ENCODE measurements at places on chromosomes 1 and 21.

DNA sequence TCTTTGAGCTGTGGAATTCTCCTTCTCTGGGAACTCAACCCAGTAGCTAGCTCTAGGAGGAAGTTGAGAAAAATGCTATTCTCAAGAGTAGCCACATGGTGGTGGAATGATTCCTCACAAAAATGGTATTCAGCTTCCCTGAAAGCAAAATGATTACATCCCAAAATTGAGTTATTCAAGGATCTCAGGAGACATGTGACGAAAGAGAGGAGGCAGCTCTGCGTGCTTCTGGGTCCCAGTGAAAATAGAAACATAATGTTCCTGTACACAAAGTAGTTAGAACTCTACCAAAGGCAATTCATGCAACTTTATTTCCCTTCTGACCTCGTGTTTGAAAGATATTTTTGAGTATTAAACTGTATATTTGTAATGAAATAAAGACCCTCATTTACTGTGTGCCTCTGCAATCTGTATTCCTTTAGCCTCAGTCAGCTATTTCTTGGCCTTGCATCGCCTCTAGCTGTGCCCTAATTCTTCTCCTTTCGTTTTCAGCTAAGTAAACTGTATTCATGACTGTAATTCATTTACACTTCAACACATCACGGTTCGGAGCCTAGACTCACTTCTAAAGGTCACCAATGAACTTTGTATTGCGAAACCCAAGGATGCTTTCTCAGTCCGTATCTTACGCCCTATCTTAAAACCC is 167.3 kb downstream of the FASLG start:
- peak; percentile 16 for DNase-seq

DNA sequence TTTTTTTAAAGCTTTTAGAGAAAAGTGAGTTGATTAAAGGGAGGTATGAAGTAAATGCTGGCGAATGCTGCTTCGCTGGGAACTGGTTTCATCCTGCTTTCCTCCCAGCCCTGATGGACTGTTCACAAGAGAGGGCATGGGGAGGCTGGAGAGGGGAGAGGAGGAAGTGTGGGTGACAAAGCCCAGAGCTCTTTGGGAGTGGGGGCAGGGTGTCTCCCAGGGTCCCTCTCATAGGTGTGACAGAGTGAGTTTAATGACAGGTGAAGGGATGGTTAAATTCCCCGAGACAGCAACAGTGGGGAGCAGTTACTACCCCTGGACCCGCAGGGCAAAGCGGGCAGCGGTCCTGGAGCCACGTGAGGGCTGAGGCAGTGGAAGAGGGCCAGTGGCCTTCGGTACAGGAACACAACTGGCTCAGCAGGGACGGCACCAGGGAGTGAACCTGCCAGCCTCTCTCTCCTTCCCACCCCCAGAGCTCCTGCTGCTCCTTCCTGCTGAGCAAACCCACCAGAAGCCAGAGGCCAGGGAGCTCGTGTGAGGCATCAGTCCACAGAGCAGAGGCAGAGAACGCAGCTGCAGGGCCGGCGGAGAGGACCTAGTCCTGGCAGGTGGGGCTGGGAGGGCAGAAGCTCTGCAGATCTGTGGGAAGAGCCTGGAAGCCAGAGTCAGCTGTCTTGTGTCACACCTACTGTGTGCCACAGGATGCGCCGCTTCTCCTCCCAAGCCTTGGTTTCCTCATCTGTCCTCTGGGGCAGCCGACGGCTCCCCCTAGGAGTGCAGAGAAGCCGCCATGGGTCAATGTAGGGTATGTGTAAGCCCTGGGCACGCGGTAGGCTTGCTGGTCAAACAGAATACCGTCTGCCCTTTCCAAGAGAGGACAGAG is 20.9 kb upstream of the LRP8 start:
- DNase-seq = no peak

- DNase-seq = no peak
Measured at GRCh38 chr21:33300701-33301631, 23.8 kb upstream of the IFNAR1 start.

GRCh38 chr21:45981151-45982091 is at the start of gene COL6A1:
COL6A1 (plus strand) TSS chr21:45981770; CDS start chr21:45981851, 81 bp downstream.
- peak; percentile 23 for DNase-seq

DNA sequence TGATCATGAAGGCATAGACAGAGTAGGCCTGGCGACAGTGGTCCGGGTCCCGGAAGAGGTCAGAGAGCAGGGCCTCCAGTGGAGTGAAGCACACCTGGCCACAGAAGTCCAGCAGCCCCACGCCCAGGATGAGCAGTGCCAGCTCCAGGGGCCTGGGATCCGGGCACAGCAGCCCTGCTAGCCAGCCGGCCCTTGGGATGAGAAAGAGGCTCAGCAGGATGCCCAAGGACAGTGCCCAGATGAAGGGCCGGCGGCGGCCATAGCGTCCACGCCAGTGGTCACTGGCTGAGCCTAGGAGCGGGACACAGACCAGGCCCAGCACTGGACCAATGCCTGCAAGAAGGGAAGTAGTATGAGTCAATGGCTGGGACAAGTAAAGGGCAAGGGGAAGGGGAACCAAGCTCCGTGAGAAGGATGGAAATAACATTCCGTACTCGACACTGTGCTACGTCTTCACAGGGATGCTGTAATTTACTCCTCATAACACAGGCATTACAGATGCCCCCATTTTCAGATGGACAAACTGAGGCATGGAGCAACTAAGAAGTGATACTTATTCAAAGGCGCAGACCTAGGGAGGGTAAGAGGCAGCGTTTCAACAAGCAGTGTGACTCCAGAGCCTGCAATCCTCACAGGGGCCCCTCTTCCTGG is 16.9 kb downstream of the SLC45A3 start:
- no peak for DNase-seq

GRCh38 chr1:211281320-211282022 is 22.3 kb downstream of the RCOR3 start:
- DNase-seq = peak; percentile 42

DNA sequence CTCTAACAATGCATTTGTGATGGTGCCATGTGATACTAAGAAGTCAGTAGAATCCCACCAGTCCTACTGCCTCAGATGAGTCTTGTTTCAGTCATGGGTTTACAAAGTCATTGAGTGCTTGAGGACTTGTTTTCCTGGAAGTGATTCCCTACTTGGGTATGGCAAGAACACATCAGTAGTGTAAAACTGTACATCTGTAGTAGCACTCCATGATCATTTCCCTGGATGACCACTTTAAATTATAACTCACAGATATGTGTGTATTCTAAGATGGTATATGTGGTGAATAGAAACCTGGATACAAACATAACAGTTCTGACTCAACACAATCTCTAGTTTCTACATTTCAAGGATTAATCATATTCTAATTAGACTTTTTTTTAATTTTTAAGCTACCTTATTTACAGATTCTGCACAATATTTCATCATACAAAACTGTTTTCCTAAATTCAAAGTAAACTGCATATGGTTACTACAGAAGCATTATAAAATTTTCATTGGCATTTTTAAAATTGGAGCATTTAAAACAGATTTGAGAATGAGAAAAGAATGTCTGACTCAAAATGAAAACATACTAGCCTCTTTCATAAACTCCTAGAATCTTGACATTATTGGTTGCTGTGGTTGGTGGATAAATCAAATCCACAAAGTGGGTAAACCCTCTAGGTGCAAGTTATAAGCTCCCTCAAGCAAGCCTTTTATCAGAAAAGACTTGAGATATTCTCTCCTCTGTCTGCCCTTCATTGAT is 6.8 kb upstream of the PSMG1 start:
- DNase-seq = peak; percentile 38

DNA sequence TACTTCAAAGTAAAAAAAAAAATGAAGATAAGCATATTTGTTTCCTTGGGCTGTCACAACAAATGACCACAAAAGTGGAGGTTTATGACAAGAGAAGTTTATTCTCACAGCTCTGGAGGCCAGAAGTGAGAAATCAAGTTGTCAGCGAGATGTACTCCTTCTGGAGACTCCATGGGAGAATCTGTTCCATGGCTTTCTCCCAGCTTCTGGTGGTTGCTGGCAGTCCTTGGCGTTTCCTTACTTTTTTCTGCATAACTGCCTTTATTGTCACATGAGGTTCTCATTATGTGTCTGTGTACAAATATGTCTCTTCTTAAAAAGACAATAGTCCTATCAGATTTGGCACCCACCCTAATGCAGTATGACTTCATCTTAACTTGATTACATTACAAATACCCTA is 398.3 kb downstream of the KCNT2 start:
- no peak for DNase-seq

DNA sequence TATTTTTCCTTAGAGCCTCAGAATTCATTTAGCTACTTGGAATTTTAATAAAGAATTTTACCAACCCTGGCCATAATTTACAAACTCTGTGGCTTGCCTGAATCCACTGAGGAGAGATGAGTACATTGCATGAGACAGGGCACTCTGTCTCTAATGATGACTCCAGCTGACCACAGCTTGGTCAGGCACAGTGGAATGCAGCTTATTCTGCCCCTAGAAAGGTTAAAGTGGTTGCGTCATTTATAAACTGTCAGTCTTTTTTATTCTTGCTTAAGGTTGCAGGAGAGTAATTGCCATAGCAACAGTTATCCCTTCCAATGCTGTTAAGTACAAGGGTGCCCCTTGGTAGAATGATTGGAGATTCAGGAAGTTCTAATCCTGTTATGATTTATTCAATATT is 28.3 kb downstream of the PDE4B start:
- no peak for DNase-seq

GRCh38 chr1:113928187-113928930 is 765 bp upstream of the HIPK1 start:
- DNase-seq = no peak
